ENCODE measurements at places on chromosomes 16 and 17.
A peak's percentile ranks its signal among the peaks of the same experiment; 100 is the strongest.

DNA sequence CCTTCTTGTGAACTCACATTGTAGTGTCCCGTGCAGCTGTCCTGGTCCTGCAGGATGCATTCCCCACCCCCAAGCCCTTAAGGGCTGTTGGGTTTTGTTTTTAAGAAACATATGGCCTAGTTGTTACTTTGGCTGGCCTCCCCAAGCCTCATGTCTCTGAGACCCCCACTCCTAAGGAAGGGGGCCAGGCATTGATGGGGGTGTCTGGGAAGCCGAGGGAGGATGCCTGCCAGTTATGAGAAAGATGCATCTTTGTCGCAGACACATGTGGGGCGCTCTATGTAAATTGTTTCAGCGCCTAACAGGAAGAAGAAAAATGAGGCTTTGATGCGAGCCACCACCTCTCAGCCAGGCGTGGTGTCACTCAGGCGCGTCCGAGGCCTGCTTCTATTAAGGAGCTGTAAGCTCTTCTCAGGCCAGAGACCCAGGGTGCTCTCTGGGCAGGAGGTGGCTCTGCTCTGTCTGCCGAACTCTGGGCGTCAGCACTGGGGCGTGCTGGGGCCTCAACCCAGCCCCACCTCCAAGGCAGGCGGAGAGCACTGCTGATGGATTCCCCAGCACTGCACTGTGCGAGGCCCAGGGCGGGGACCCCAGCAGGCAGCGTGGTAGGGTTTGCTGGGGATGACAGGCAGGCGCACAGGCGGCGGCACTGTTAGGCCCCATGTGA, 70.6 kb downstream of the SREBF1 start:
- DNase-seq: no peak

- no peak for DNase-seq
Measured at GRCh38 chr16:62985722-62986121, 949.5 kb upstream of the CDH8 start.

DNA sequence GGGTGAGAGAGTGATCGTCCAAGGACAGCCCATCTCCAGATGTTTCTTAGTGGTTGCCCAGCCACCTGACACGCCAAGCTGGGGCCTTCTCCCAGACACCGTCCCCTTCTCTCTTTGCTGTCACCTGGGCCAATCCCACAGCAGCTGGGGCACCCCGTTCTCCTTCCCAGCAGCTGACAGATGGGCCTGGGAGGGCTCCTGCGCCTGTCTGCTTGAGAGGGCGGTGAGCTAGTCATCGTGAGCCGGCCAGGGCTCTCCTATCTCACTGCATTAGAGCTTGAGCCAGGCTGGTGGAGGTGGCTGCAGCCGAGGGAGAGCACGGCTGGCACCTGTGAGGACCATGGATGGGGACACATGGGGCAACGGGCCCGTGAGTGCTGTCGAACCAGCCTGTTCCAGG, 41.2 kb downstream of the RAB11FIP3 start:
- DNase-seq: no peak

- DNase-seq: no peak
Measured at GRCh38 chr17:21474815-21475214, 98.7 kb downstream of the KCNJ12 start.

- no peak for DNase-seq
Measured at GRCh38 chr17:1325766-1326165, 46.3 kb downstream of the TRARG1 start.

DNA sequence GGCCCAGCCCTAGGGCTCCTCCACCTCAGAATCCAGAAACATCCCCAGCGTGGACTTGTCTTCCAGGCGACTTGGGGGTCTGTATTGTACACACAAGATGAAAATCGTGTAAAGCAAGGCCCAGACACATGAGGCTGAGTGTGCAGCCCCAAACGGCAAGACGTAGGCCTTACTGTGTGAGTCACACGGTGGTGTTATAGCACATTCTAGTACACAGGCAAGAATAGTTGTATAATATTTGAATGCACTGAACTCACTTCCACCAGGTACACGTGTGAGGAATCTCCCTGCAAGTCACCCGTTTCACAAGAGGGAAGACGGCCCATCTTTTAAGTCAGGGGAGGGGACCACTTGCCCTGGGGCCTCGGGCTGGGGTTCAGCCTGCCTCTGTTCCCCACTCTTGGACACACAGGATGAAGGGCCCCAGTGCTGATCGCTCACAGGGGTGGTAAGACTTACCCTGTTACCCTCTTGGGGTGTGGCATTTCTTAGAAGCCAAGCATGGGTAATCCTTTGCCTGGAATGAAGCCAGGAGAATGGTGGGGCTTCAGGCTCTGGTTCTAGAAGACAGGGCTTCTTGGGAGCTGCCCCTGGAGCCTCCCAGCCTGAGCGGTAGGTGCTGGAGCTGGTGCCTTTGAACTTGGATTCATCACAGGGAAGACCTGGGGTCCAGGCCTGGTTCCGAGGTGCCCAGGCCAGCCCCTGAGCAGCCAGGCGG, 71.3 kb downstream of the SREBF1 start:
- no peak for DNase-seq

DNA sequence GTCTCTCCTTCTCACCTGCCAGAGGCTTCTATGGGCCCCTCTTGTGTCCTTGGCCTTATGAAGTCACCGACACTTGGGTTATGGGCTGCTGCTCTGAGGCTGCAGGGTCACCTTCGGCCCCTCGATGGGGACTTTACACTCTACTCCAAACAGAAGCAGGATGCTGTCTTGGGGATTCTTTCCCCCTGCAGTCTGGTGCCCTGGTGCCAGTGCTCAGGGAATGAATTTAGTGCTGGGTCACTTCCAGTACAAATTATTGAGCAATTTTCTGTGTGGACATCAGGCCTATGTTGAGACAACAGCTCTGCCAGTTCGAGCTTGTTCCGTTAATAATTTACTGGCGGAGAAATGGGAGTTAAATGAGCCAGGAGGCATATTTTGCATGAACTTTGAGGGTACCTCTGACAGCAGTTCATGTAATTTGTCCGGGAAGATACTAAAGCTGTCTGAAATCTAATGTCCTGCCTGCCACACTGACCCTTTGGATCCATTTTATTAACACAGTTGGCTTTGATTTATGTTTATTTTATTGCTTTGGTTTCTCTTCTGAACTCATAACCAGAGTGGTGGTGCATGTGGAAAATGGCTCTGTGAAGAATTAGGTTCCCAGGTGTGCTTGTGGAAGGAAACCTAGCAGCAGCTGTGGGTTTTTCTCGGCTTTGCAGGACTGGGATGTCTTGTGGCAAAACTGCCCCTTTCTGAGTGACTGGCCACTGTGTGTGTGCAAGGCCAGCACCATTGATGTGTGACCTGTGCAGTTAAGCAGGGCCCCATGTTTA, 34.1 kb upstream of the DHX8 start:
- DNase-seq: no peak

DNA sequence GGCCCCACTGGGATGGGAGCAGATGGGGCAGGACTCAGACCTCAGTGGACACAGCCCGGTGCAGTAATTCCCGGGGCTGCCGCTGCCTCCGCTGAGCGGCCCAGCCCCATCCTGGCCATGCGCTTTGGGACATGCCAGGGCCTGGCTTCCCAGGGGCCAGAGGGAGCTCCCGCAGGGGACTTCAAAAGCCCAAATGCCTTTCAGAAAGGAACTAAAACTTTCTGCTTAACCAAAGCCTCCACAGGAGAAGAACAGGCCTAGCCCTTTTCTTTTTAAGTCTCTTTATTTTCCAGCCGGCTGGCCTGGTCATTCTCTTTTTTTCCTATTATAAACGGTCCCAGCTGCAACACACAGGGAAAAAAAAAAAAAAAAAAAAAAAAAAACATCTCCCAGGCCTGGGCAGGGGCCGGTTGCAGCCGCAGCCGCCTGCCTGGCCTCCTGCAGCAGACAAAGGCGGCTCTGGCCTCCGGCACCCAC, 10.7 kb upstream of the ZNF423 start:
- no peak for DNase-seq

- DNase-seq: no peak
Measured at GRCh38 chr16:81937305-81938038, 73.8 kb downstream of the SDR42E1 start.

- no peak for DNase-seq
Measured at GRCh38 chr16:72753881-72754280, 294.0 kb downstream of the ZFHX3 start.

GRCh38 chr17:41793784-41794539, 7.5 kb upstream of the JUP start:
- DNase-seq: no peak

- no peak for DNase-seq
Measured at GRCh38 chr17:27550974-27551505, 79.9 kb upstream of the LGALS9 start.

- no peak for DNase-seq
Measured at GRCh38 chr17:47831934-47832327, 461 bp downstream of the LRRC46 start.

GRCh38 chr17:77569846-77570564, 388.5 kb upstream of the TNRC6C start:
- no peak for DNase-seq

GRCh38 chr17:27602721-27603420, 28.1 kb upstream of the LGALS9 start:
- peak; percentile 62 for DNase-seq

DNA sequence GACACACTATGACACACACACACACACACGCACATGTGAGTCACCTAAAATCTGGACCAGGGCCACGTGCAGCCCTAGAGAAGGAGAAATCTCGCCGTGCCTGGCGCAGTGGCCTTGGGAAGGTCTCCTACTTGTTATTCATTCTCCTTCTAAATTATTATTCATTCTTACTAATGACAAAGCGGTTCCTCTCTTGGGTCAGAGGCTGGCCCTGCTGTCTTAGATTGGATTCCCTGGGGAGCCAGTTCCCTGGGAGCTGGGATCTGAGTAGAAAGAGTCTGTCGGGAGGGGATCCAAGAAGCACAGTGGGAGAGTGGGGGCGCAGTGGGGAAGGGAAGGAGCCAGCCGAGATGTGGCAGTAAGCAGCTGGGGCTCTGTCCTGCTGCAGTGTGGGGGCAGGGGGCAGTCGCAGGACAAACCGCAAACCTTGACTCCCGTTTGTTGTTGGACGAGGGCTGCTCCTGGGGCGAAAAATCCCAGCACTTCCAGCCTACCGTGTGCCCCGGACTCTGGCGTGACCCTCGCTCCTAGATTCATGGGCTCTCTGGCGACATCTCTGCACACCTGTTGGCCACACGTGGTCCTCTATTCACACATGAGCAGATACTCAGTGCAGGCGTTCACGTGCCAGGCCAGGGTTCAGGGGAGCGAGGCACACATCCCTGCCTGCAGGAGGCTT, 18.7 kb upstream of the JPH3 start:
- DNase-seq: no peak

DNA sequence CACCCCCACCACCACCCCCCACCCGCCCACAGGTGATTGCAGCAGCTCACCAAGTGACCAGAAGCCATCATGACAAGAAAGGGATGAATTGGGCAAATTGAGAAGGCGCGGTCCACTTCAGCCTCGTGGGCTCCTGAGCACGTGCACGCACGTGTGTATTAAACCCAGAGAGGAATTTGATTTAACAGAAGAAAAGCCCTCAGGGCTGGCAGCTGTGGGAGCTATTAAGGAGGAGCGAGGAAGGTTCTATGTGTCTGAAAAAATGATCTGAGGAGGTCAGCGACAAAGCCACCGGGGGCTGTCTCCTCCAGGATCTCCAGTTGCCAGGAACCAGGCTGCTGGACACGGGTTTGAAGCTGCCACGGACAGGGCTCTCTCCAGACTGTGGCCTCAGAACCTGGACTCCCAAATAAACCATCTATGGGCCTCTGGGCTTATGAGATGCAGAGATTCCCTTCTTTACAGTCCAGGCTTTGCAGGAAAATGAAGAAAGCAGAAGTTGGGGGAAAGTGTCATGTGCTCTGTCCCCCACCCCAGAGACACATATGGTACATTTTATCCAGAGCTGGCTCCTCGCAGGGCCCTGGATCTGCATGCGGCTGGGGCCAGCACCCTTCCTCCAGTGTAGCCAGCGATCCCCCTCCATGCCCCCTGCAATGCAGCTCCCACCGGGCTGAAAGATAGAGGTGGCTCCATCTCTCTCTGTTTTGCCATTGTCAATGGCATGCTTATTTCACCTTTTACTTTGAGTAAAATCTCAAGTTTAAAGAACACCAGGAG, 219.7 kb upstream of the RPL38 start:
- no peak for DNase-seq

- no peak for DNase-seq
Measured at GRCh38 chr17:14268264-14268663, 31.6 kb upstream of the CDRT15 start.

- DNase-seq: no peak
Measured at GRCh38 chr17:64457156-64457555, 8.2 kb downstream of the MILR1 start.

DNA sequence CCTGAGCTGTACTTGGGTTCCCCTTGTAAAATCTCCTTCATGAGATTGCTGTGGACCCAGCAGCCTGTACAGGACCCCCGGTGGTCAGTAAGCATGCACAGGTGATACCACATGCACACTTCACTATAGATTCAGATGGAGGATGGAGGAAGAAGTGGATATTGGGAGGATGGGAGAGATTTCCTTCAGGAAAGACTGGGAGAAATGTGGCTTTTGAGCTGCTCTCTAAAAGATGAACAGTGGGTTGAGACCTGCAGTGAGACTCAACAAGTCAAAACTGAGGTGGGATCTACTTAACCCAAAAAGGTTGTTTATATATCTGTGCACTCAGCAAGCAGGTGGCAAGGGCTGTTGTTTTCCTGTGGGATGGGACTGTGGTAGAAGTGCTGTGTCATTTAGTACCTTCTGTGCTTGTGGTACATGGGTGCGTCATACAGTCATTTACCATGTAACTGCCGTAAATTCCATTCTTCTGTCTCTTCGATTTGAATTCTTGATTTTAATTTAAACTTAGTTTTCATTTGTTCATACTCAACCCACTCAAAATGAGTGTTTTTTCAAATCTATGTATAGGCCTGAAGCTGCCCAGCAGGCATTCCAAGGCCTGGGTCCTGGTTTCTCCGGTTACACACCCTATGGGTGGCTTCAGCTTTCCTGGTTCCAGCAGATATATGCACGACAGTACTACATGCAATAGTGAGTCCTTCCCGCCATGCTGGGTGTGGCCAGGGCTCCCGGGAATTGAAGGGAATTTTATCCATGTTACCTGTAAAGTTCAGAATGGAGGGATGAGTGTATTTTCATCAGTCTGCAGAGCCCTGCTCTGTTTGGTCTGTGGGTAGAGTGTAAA, 6.9 kb downstream of the HERPUD1 start:
- DNase-seq: no peak

- no peak for DNase-seq
Measured at GRCh38 chr16:11796227-11797165, 562 bp downstream of the ZC3H7A start.

GRCh38 chr16:17160920-17161431, 309.8 kb downstream of the XYLT1 start:
- DNase-seq: no peak

GRCh38 chr17:50909765-50910605, 43.8 kb upstream of the TOB1 start:
- peak; percentile 54 for DNase-seq

All from stimulated activated CD8-positive, alpha-beta memory T cell treated with anti-CD3 and anti-CD28 coated beads, Interleukin-12 subunit alpha, Interleukin-12 subunit beta, amount 100 ng/mL, for 1 hour (primary cell).